CD4-positive, alpha-beta T cell treated with Interleukin-10 for 1 hour (primary cell): ENCODE measurements at places on chromosomes 4 and X.

DNA sequence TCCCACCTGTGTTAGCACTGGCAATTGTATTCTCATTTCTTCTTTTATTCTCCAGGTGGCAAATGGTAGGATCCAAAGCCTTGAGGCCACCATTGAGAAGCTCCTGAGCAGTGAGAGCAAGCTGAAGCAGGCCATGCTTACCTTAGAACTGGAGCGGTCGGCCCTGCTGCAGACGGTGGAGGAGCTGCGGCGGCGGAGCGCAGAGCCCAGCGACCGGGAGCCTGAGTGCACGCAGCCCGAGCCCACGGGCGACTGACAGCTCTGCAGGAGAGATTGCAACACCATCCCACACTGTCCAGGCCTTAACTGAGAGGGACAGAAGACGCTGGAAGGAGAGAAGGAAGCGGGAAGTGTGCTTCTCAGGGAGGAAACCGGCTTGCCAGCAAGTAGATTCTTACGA is 176.9 kb downstream of the PTTG2 start:
- DNase-seq: no peak

- DNase-seq: no peak
These were observed 174.1 kb upstream of the ADAMTS3 start for GRCh38 chr4:72743078-72743477.

DNA sequence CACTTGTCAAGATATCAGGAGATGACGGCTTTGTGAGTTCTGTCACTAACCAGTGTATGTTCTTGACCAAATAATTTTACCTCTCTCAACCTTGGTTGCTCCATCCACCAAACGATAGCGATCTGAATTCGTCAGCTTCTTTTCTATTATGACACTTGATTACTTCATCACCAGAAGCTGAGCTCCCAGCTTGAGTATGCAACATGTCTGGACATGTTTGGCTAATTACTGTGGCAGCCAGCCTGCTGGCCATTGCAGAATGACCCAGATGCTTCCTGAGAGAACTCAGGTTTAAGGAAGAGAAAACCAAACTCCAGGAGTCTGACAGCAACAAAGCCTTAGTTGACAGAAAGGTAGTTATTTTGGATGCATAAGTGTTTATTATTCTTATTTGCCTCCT is 46.4 kb upstream of the PARM1 start:
- DNase-seq: no peak

DNA sequence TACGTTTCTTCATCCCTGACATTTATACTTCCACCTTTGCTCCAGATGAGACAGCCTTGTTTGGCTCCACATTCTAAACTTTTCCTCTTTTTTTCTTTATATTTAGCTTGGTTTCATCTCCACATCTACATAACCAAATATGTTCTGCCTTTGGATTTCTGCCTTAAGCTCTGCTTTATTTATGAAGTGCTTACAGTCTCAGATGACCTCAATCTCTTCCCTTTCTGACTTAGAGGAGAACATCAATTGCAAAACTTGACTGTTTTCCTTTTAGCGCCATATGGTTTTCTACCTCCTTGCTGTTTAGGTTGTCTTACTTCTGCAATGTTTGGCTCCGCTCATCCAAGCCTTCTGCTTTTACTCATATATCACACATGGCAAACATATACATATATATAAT is 7.5 kb downstream of the ASB5 start:
- DNase-seq: no peak

DNA sequence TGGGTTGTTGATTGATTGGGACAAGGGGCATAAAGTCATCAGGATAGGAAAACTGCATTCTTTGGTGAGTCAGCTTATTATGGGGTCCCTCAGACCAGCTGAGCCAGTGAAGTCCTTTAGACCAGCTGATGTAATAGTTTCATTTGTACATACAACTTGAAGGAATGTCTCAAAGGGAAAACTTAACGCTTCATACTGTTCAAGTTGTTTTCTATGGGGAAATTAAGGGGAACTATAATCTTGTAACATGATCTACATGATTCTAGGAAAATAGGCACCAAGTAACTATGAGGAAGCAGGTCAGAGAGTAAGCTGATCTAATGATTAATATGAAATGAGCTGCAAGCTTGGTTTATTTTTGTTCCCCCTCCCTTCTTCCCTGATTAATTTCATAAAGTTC is 175.1 kb upstream of the GRID2 start:
- no peak for DNase-seq
